ENCODE measurements at places on chromosomes 16 and 17.

- DNase-seq, result no peak
Observed at GRCh38 chr16:28187595-28188004, 24.2 kb downstream of the XPO6 start.

- no peak for DNase-seq
Observed at GRCh38 chr17:28849281-28849680, 5.5 kb upstream of the ERAL1 start.

- DNase-seq, result no peak
Observed at GRCh38 chr17:35048685-35049379, 14.7 kb downstream of the RFFL start.

DNA sequence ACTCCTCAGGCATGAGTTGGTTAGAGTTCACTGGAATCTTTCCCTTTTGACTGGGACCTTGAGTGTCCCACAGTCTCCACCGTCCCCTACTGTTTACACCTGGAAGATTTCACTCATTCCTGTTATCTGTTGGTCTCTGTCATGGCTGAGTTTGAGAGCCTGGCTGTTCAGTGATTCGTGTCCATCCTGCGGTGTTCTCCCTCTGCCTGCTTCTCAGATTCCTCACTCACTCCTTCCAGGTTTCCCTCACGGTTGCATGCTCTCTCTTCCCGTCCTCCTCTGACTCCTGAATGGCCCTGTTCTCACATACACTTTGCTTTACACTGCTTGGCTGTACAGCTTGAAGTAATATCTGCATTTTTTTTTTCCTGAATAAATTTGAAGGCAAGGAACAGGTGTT lies 24.5 kb downstream of the OR1D5 start:
- no peak for DNase-seq

- DNase-seq, result no peak
Observed at GRCh38 chr17:19470530-19471261, 59.7 kb downstream of the RNF112 start.
